NCI-H460 (cell line): ENCODE measurements at places on chromosomes 7 and 10. TPM values are rescaled to one million over a fixed set of nuclear protein-coding genes. Genes with fewer than 3 reads are reported as not detected.

DNA sequence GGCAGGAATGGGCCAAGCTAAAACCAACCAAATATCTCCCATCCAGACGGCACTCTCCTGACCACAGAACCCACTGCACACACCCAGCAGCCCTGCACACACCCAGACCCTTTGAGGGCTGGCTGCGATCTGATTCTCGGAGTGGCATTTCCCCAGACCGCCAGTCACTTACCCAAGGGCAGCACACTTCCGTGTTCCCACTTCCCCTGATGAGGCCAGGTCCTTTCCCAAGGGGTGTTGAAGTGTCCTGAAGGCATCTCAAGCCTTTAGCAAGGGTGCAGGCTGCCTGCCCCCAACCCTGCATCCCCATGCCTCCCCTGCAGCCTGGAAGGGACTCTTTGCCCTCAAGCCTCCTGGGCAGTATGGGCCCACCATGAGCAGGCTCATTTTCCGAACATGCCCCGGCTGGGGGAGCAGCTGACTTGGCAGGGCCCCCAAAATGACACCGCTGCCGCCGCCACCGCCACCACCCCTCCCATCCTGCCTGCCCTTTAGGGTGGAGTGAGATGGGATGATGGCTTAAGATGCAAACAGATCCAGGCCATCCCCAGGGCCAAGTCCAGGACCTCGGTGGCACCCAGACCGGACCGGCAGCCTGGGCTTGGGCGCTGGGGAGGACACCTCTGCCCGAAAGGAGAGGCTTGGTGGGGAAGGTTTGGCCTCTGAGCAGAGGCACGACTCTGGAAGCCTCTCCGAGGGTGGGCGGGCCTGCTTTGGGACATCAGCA, 159.8 kb downstream of the NRF1 start:
- no peak for DNase-seq

GRCh38 chr10:116268976-116269375, 4.0 kb downstream of the GFRA1 start:
- no peak for DNase-seq

- no peak for DNase-seq
Observed at GRCh38 chr7:479115-479947, 40.3 kb downstream of the PDGFA start.

- no peak for DNase-seq
Observed at GRCh38 chr10:15385552-15386455, 14.7 kb upstream of the FAM171A1 start.

DNA sequence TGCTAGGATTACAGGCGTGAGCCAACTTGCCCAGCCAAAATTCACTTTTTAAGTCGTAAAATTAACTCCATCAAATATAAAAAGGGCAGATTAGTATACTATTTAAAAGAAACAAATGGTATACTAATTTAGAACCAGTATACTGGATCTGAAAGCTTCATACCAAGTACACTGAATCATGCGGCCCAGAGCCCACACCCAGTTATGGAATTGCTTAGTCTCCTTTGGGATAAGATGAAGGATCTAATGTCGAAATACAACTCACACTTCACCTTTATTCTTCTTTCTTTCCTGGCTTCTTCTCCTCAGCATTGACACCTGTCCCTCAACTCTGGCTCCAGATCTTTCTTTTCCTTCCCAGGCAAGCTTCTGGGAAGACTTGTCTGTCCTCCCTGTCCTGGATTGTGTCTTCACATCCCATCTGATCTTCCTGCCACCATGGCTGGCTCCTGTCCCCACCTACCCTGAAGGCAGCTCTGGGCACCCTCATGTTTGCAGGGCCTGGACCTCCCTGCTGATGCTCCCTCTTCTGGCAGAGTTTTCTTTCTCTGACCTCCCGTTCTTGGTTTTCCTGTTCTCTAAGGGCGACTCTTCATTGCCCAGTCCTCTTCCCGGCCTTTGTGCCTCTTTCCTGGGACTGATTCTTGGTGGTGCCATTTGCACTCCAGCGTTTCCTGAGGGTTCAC, 57.8 kb upstream of the CTBP2 start:
- no peak for DNase-seq

- peak; percentile 9 for DNase-seq
Observed at GRCh38 chr7:17773289-17773626, 167.0 kb downstream of the SNX13 start.

GRCh38 chr10:104867966-104868598, 227.0 kb downstream of the SORCS3 start:
- no peak for DNase-seq

- DNase-seq = no peak
Observed at GRCh38 chr7:157618091-157618726, 281.4 kb downstream of the DNAJB6 start.

DNA sequence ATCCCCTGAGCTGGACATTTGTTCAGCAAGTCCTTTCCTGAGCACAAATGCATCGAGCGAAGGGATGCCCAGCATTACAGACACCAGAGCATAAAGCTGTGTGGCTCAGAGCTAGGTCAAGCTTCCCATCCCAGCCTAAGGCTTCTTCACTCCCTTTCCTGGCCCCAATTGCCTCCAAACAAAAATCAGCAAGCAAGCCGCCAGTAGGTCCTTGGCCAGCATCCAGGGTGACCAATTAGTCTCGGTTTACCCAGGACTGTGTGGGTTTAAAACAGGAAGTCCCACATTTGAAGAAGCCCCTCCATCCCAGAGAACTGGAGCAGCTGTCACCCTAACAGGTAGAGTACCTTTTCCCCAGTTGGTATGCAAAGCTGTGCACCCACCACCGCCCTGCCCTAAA, 51.2 kb downstream of the PRKAG2 start:
- no peak for DNase-seq

DNA sequence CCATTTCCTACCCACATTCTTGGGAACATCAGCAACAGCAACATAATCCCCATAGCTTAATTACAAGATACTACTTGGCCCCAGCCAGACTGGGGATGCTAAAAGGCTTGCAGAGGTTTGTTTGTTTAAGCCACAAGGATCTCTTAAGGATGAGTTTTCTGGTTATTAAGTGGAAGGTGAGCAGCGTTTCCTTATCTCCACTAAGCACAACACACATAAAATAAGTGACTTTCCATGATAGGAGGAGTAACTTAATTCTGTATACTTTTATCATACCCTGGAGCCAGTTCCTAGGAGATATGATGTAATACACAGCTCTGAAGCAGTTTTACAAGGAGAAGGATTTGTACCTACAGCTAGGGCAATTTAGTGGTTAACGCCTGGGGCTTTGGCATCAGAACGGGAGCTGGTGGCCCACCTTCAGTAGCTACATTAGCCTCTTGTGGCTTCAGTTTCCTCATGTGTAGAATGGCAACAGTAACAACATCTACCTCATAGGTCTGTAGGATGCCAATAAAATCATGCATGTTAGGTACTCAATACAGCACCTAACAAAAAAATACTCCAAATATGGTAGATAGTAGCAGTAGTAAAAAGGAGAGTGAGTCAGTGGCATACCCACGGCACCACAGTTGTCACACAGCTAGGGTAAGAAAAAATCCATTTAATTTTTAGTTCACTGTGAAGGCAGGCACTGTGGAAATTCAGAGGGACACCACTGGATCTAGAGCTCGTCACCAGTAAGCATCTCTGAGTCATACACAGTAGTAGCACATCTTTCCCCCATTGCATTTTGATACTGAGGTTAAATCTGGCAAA, 55.2 kb downstream of the DOCK4 start:
- DNase-seq = no peak

DNA sequence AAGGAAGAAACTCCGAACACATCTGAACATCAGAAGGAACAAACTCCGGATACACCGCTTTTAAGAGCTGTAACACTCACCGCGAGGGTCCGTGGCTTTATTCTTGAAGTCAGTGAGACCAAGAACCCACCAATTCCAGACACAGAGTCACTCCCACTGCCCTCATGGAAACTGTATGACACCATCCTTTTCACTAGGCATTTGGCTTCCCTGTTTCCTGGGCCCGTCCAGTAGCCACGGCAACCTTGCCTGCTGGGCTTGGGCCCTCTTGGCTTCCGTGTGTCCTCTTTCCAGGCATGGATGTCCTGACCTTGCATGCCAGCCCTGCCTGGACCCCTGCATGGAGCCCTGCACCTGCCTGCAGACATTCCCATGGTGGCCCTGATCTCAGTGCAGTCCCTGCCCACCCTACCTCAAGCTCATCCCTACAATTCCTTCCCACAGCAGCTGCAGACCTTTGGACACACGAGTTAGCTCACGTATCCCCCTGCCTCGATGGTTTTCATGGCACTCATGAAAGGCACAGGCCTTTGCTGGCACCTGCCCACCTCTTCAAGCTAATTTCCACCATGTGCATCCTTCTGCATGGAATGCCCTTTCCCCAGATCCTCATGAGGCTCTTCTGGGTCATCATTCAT, 6.7 kb downstream of the SH2D4B start:
- DNase-seq = no peak

DNA sequence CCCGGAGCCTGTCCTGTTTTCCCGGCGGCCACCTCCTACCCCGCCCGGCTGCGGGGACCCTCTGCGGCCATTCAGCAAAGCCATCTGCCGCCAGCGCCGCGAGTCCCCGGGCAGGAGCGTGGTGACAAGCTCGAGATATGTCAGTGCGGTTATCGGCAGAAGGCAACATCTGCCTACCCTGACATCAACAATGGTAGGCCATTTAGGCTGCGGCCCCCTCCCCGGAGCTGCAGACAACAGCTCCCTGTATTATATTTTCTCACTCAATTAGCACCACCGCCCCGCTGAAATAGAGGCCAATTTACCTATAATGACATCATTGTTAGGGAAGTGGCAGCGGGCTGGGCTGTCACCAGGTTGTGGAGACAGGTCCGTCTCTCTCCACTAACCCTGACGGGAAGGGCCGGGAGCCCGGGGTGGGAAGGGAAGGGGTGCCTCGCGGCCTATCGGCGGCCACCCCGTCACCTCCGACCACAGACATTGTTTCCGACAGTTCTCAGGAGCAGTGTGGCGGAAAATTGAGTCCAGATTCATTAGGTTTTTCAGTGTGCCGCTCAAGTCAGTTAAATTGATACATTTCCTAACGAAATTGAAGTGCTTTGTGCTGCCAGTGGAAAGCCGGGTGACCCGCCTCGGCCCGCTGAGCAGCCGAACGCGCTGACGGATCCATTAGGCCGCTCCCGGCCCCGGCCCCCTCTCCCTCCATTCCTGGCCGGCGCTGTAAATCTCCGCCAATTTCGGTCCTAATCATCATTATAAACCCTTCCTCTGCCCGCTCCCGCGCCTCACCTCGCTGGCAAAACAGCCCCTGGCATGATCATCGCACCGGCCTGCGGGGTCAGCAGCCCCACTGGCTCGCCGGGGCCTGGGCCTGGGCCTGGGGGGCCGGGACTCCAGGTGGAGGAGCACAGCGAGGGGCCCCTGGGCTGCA, 43.0 kb downstream of the UNCX start:
- DNase-seq = no peak

DNA sequence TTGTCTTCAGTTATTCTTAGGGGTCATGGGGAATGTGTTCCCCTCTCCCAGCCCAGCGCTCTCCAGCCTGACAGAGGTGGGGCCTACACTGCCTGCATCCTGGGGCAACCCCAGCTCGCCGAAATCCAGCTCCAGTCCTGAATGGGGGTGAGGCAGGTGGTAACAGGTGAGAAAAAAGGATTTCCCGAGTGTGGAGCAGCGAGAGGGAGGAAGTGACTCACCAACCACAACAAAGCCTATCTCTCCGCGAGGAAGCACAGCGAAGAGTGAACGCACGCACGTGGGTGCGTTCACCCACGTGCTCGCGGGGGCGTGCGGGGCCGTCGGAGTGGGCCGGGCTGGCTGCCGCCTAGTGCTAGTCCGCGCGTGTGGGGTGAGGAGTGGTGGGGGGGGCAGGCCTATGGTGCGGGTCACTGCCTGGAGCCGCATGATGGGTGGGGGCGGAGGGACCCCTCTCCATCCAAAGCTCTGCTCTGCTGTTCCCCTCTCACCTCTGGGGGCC, 855 bp upstream of the PALD1 start:
- no peak for DNase-seq

DNA sequence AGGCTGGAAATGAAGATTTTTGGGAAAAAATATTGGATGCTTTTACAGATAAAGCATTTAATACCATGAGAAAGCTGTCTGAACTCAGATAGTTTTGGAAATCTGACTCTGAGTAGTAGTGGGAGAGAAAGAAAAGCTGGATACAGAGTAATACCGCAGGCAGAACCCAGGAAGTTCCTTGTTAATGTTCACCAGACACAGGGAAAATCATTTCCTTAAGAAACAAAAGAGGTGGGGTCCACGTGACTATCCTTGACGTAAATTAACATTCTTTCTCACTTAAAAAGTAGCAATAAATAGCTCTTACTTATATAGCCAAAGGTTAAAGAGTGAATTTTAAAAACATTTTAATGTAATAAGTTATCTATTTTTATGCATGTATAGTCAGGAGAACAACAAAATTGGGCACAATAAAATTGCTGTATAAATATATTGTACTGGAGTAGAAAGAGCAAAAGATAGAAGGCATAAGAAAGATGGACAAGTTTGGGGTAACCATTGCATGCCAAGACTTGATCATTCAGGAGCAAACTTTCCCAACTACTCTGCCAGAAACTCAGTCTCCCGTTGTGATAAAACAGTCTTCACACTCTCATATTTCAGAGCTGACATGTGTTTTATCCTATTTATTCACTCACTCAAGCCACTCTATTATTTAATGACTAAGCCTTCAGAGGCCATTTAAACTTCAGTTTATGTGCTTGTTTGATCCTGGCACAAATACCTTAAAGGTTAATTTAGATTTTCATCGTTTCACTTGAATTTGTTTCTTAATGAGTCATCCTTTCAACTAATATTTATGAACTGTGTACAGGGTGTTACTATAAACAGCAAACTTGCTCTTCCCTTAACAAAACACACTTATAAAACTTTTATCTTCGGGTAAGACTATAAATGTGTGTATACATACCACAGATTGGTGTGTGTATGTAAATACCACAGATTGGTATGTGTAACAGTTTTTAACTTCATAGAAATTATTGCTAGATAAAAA, 143.1 kb downstream of the GNAI1 start:
- DNase-seq = peak; percentile 7

DNA sequence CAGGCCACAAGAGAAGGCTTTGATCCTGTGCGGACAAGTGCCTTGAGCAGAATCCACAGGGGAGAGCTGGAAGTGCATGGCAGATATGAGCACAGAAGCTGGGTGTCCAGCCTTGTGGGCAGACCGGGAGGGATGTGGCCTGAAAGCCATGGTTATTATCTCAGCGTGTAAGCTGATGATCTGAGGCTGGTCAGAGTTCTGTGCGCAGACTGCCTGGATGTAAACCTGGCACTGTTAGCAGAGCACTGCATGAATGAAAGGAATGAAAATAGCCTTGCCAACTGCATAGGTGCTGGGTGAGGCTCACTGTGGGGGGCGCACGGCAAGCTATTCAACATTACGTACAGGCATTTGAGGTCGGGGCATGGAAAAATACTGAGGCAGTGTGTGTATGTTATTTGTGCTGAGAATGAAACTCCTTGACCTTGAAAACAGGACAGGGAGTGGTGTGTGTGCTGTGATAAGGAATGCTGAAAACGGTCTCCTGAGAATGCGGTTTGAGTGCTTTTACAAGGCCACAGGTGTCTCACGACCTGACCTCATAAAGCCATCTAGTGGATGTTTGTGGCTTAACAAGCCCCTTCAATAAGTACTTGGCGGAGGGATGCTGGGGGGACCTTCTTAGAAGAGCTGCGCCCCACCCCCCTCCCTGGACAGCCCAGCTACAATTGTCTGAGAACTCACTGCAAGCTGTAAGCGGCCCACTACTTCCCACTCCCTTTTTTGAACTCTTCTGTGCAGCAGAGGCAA, 18.7 kb downstream of the AKR1C1 start:
- DNase-seq = no peak

The ENKUR gene
- total RNA-seq = 0.12 TPM in 1 of 2 replicates, not detected in the other

The ZNF479 gene
- total RNA-seq = not detected in 2 replicates

The TMEM26 gene
- total RNA-seq = not detected in 2 replicates

The AKR1C8 gene
- total RNA-seq = 0.10 TPM in 1 of 2 replicates, not detected in the other

The ANKRD61 gene
- 0.46 and 0.72 TPM in 2 replicates for total RNA-seq

The HOXA9 gene
- 5.1 and 7.8 TPM in 2 replicates for total RNA-seq

The TAS2R3 gene
- 0.78 and 0.84 TPM in 2 replicates for total RNA-seq

The SFTPA2 gene
- not detected in 2 replicates for total RNA-seq

The OR13A1 gene
- total RNA-seq = not detected in 2 replicates
